ENCODE measurements at places on chromosomes 4 and X.

DNA sequence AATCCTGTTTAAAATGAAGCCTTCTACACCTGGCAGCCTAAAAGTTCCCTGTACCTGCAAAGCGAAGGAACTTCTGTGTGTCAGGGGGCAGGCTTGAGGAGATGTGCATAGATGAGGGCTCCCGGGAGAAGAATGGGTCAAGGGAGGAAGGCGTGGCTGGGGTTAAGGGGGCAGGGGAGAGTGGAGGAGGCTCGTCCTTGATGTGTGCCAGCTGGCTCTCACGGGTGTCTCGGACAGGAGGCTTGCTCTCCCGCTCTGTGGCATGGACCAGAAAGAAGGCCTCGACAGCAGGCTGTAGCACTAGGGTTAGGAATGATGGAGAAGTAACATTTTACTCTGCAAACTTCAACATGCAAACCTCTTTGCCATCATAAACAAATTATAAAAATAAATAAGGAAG lies 104.6 kb upstream of the HSD17B10 start:
- DNase-seq, result no peak

DNA sequence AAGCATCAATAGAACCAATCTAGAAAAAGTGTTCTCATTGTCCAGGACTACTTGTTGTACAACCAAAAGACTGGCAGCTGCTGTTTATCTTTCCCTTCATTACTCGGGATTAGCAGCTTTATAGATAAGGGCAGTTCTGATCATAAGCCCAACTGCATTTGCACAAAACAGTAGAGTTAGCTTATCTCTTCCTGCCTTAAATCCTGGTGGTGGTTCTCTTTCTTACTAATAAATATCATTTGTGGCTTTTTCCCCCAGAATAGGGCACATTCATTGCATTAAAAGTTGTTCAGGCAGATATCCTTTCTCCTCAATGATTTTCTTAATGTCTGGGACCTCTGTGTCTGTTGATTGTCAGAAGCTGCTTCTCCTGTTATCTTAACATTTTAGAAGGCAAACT lies 20.2 kb upstream of the RRAGB start:
- no peak for DNase-seq

DNA sequence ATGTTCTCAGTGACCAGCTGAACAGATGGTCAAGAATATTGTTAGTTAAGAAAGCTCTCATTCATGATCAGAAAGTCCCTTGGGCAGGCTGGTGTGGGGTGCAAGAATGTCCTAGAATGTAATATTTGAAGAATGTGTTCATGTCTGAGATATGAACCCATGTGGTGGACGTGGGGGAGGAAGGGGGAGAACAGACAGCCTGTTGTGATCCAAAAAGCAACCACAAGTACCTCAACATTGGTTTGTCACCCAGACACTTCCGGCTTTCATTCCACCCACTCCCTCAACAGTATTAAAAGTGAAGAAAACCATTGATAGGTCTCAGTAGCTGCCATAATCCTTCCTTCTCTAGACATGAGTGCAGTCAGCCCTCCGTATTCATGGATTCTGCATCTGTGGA lies 82.2 kb downstream of the MAML3 start:
- DNase-seq, result peak; percentile 99

- no peak for DNase-seq
Measured at GRCh38 chr4:114807357-114807756, 208.8 kb downstream of the UGT8 start.

DNA sequence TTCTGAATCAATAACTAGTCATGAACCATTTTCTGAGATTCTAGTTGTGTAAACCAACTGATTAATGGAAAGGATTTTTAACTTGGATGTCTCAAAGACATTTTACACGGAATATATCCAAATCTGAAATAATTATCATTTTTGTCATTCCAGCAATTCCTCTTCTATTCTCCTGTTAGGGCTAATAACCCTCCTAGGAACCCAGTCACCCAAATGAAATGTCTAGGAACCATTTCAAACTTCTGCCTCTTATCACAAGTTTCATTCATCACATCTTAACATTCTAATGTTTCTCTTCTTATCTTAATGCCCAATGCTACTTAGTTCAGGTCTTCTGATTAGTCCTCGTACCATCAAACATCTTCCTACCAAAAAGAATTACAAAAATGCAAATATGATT lies 639.8 kb downstream of the DMD start:
- no peak for DNase-seq

- peak; percentile 50 for DNase-seq
Measured at GRCh38 chr4:172202480-172203076, 389.4 kb downstream of the GALNTL6 start.

DNA sequence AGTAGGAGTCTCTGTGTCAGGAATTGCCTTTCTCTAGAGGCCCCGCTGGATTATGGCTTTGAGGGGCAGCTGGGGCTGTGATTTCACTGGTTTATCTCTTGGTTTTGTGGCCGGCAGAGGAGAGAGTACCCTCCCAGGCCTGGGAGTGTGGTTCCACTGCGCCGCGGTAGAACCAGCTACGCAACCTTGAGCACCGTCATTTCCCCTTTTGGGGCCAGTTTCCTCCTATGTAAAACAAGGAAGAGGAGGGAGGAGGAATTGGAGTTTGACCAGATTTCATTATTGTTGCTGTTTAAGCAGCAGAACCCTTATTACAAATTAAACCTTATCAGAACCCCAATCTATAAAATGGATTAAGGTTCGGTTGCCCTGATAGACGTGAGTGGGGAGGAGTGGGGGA lies 4.4 kb downstream of the SOX3 start:
- no peak for DNase-seq

DNA sequence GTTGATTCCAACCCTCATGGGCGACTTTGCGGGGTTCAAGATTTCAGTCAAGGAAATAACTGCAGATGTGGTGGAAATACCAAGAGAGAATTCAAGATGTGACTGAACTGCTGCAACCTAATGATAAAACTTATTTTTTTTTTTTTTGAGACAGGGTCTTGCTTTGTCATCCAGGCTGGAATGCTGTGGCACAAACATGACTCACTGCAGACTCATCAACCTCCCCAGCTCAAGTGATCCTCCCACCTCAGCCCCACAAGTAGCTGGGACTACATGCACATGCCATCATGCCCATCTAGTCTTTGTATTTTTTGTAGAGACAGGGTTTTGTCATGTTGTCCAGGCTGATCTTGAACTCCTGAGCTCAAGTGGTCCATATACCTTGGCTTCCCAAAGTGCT lies 19.5 kb upstream of the WDFY3 start:
- peak; percentile 36 for DNase-seq

GRCh38 chr4:158121161-158121579 lies 51.7 kb downstream of the GASK1B start:
- peak; percentile 99 for DNase-seq

DNA sequence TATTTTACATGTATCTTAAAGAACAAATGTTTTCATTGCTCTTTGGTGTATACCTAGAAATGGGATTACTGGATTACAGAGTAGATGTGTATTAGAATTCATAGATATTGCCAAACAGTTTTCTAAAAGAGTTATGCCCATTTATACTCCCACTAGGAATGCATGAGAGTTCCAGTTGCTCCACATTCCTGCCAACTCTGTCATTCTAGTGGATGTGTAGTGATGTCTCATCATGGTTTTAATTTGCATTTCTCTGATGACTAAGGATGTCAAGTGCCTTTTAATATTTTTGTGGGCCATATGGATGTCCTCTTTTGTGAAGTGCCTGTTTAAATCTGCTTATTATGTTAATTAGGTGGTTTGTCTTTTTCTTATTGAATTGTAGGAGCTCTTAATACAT lies 65.6 kb upstream of the BMP2K start:
- peak; percentile 62 for DNase-seq

- DNase-seq, result peak; percentile 5
Measured at GRCh38 chr4:125529071-125529470, 214.3 kb downstream of the FAT4 start.

DNA sequence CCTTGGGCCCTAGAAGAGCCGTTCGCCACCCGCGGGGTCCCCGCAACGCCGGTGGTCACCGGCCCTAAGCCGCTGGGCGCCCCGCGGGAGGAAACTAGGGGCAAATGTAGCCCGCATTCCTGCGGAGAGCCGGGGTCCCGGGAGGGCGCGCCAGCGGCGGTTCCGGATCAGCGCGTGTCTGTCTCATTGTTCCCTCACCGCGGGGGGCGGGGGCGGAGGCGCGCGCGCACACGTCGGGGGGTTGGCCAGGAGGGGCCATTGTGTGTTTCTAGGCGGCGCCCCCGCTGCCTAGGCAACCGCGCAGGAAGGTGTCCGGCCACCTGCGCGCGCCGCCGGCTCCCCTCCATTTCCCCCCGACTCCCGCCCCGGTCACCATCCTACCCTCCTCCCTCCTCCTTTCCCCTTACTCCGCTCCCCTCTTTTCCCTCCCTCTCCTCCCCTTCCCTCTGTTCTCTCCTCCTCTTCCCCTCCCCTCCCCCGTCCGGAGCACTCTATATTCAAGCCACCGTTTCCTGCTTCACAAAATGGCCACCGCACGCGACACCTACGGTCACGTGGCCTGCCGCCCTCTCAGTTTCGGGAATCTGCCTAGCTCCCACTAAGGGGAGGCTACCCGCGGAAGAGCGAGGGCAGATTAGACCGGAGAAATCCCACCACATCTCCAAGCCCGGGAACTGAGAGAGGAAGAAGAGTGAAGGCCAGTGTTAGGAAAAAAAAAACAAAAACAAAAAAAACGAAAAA lies 789 bp upstream of the DDX3X start:
- peak; percentile 76 for DNase-seq

- no peak for DNase-seq
Measured at GRCh38 chrX:30941898-30942297, 52.8 kb upstream of the TAB3 start.

DNA sequence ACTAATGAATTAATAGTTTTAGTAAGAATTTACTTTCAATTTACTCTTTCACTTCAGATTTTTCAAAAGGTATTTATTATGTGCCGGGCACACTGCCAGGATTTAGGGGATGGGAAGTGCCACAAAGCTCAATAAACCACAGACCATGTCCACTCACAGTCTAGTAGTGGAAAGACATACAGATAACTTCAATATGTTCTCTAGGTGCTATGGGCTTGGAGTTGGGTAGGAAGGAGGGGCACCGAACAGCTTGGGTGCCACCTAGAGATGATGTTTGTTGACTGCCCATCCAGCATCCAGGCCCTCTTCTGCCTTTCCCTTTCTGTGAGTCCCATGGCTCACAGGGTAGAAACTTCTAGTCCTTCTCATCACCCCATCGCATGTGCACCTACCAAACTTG lies 17.8 kb downstream of the MFAP3L start:
- DNase-seq, result peak; percentile 22

DNA sequence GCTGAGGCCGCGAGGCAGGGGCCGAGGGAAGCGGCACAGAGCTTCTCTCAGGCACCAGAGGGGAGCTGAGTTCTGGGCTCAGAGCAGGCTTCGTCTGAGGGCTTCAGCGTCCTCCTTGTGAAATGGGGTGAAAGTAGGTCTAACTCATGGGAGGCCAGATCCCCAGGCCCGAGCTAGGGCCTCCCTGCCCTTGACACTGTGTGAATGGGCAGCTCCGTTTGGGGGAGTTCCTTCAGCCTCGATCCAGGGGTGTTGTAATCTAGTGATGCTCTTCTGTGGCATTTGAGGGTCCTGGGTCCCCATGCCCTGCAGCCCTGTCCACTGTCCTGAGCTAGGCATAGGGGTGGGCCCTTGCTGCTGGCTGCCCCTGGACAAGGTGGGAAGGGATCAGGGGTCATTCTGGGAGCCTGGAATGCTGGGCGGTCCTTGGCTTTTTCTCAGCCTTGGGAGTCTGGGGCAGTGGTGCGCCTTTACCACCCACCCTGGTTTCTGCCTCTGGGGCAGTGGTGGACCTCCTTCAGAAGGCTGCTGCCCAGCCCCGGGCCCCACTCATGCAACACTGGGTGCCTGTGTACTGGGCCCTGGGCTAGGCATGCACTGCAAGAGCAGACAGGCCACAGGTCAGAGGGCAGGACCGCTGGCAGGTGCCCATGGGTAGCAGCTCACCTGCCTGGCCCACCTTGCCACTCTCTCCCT lies 4.1 kb downstream of the SH3BP2 start:
- no peak for DNase-seq

DNA sequence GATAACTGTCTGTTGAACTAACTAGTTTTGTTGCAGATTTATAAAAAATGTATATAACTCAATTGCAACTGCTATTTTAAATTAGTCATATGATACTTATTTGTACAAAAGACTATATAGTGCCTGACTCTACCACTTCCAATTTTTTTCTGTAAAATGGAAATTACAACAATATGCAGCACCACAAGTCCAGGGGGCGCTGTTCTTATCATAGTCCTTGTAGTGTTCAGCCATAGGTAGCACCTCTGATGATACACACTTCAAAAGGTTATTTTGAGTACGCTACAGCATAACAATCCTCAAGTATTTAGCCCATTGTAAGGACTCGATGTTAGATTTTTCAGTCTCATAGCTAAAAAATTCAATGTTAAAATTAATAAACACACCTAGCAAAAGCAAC lies 174.9 kb downstream of the CORIN start:
- DNase-seq, result no peak

DNA sequence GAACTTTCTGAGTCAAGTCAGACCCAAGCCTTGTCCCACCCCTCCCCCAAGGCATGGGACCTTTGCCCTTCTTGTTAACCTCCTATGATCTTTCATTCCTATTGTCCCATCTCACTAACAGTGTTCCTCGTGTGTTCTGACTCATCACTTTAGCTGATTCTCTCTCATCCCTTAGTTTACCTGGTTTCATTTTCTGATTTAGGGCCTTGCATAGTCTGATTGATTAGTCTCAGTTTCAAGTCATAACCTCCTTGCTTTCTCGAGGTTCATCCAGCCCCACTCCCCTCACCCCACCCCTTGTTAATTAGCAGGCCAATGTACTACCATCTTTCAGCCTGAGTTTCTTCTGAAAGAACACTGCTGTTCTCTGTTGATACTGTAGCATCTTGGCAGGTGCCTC lies 517.4 kb downstream of the RPA4 start:
- no peak for DNase-seq

DNA sequence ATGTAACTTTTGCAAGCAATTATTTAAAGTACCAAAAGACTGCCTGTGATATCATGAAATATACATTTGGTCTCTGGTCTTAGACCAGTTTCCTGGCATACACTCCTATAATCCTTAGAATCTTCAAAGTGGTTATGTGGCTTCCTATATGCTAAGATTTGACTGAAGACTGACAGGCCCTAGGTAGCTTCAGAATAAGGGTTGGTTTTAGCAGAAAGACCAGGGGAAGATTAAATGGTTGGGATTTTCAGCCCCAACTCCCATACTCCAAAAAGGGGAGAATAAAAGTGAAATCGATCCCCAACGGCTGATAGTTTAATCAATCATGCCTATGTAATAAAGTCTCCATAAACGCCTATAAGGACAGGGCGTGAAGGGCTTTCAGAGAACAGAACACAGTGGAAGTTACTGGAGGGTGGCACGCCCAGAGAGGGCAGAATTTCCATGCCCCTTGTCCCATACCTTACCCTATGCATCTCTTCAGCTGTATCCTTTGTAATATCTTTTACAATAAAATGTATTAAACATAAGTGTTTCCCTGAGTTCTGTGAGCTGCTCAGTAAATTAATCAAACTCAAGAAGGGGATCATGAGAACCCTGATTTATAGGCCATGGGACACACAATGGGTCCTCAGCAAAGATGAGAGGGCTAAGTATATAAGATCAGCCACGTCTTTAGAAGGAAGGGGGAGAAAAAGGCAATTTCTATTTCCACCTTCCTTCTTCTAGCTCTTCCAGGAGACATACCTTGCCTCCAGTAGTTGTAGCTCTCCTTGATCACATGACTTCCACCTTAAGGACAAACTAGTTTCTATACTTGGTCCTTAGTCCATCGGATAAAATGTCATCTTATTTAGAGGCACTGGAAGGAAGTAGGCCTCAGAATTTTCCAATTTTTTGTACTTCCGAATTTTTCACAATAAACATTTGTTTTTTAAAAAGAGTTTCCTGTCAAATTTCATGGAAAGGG lies 26.8 kb downstream of the ANKRD17 start:
- no peak for DNase-seq

GRCh38 chr4:40962551-40963180 lies 212.9 kb downstream of the NSUN7 start:
- peak; percentile 40 for DNase-seq

Data from AG10803 (cell line).